Activated naive CD4-positive, alpha-beta T cell treated with anti-CD3 and anti-CD28 coated beads, Interleukin-2, amount 50 U/mL, for 16 hours (primary cell): ENCODE measurements at places on chromosomes 3 and 15.

GRCh38 chr15:27260523-27260922 is 289.5 kb downstream of the GABRG3 start:
- DNase-seq: no peak

DNA sequence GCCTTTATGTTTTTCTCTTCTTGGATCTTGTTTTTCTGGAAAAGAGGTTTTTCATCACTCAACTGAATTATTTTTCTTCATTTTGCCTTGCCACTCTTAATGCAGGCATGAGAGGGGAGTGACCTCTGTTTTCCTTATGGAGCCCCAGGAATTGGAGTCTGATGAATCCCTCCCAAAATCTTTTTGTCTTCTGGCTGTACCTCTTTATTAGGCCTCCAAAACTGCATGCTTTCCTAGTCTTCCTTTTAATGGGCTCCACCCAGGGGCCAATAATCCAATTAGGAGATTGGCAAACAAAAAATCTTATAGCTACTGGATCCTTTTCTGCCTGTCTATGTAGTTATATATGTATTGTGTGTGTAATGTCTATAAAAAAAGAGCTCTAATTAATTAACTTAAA is 192.4 kb upstream of the PEX5L start:
- no peak for DNase-seq

- DNase-seq: no peak
Measured at GRCh38 chr3:21889166-21889565, 138.2 kb upstream of the ZNF385D start.

GRCh38 chr3:167735233-167736138 is at the start of gene SERPINI1:
Gene SERPINI1 (plus strand): TSS chr3:167735721. CDS start chr3:167789129, 53,408 bp downstream.
- peak; percentile 79 for DNase-seq

DNA sequence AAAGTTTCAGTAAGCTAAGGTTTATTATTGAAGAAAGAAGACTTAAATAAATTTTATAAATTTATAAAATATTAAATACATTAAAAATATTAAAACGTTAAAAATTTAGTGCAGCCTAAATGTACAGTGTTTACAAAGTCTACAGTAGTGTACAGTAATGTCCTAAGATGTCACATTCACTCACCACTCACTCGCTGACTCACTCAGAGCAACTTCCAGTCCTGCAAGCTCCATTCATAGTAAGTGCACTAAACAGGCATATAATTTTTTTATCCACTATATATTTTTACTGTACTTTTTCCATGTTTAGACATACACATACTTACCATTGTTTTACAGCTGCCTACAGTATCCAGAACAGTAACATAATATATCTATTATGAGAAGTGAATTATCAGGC is 51.5 kb downstream of the TJP1 start:
- no peak for DNase-seq

- no peak for DNase-seq
Measured at GRCh38 chr3:30711151-30711550, 104.8 kb downstream of the TGFBR2 start.

- no peak for DNase-seq
Measured at GRCh38 chr3:131067983-131068382, 41.3 kb downstream of the NEK11 start.

- no peak for DNase-seq
Measured at GRCh38 chr3:45011756-45012508, 14.2 kb upstream of the CLEC3B start.

- no peak for DNase-seq
Measured at GRCh38 chr15:63764124-63764803, 69.5 kb downstream of the HERC1 start.

- DNase-seq: no peak
Measured at GRCh38 chr15:61225614-61226013, 3.5 kb downstream of the RORA start.
